ENCODE measurements at places on chromosomes 3 and 15. TPM values are rescaled to one million over a fixed set of nuclear protein-coding genes. Genes with fewer than 3 reads are reported as not detected.

GCSAM gene
- total RNA-seq, result not detected

DZIP1L gene
- 23.0 TPM for total RNA-seq

CCR1 gene
- 1.4 TPM for total RNA-seq

SLC12A1 gene
- not detected for total RNA-seq

- peaks cover 46% of the 10 kb centered on the region for H3K4me1 ChIP-seq
- no peak overlapping the region for H3K4me3 ChIP-seq
- H3K27me3 ChIP-seq, result no peaks in the 10 kb centered on the region
- DNase-seq, result peak; percentile 92
- H3K36me3 ChIP-seq, result peaks cover 34% of the 10 kb centered on the region
These were observed 5.7 kb downstream of the FURIN start for GRCh38 chr15:90873998-90874605.

GRCh38 chr15:44414001-44414400 is 13.4 kb upstream of the CTDSPL2 start:
- no peak overlapping the region for H3K4me3 ChIP-seq
- no peaks in the 10 kb centered on the region for H3K36me3 ChIP-seq
- H3K27ac ChIP-seq, result no peak overlapping the region
- DNase-seq, result no peak
- no peaks in the 10 kb centered on the region for H3K27me3 ChIP-seq
- no peaks in the 10 kb centered on the region for H3K4me1 ChIP-seq

Measured in thyroid gland (tissue), 4 donors.